Activated CD8-positive, alpha-beta memory T cell treated with anti-CD3 and anti-CD28 coated beads, Interleukin-2, amount 10 ng/mL, durations not matched to agents 7 days and 5 days (primary cell): ENCODE measurements at places on chromosomes 16 and 17.

GRCh38 chr17:12028611-12029010 lies 7.9 kb downstream of the MAP2K4 start:
- no peak overlapping the region for H3K27ac ChIP-seq
- no peak overlapping the region for H3K4me3 ChIP-seq
- peaks cover 19% of the 10 kb centered on the region for H3K36me3 ChIP-seq
- H3K4me1 ChIP-seq, result peaks cover 13% of the 10 kb centered on the region

- peak overlapping the region; percentile 72 for H3K4me3 ChIP-seq
- H3K36me3 ChIP-seq, result peaks cover 2% of the 10 kb centered on the region
- no peak overlapping the region for H3K27ac ChIP-seq
Measured at GRCh38 chr17:4789701-4789950, 862 bp downstream of the GLTPD2 start.

DNA sequence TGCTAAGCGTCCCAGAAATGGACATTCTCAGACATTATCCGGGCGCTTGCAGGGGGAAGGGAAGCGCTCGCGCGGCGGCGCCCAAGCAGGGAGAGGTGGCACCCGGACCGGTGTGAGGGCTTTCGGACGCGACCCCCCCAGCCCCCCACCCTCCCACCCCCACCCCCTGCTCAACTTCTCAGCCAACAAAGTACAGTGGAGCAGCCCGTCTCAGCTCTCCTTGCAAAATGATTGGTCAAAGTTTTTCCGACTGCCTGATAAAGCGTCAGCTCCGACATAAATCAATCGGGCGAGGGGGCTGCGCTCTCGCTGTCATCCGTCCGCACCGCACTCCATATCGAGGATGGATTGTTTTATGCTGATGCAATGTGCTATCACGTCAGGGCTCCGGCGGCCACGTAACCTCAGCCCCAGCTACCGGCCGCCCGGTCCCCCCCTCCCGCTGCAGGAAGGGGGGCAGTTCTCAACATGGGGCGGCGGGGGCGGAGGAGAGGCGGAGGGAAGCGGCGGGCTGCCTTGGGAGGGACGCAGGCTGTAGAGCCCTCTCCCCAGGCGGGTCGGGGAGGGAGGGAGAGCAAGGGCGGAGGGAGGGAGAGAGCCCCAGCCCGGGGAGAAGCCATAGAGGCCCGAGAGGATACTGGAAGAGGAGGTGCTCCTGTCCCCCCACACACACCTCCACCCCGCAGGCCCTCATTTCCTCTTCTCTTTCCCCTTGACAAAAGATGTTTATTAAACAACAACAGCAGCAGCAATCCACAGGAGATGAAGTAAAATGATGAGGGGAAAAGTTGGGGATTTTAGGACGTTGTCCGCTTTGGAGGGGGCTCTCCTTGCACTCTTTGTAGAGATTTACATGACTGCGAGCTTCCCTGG lies at the start of gene HOXB9:
Gene HOXB9 (minus strand): TSS at position 114 of the 873 bp plus-strand sequence. CDS start 89 bp downstream, at position 25.
- H3K4me1 ChIP-seq, result peaks cover 24% of the 10 kb centered on the region
- H3K27ac ChIP-seq, result peak within 1 kb of the TSS; percentile 87
- H3K36me3 ChIP-seq, result peaks cover 2% of the 10 kb centered on the region
- peaks cover 80% of the 10 kb centered on the region for H3K27me3 ChIP-seq
- peak within 1 kb of the TSS; percentile 75 for H3K4me3 ChIP-seq
- DNase-seq, result peak; percentile 82

DNA sequence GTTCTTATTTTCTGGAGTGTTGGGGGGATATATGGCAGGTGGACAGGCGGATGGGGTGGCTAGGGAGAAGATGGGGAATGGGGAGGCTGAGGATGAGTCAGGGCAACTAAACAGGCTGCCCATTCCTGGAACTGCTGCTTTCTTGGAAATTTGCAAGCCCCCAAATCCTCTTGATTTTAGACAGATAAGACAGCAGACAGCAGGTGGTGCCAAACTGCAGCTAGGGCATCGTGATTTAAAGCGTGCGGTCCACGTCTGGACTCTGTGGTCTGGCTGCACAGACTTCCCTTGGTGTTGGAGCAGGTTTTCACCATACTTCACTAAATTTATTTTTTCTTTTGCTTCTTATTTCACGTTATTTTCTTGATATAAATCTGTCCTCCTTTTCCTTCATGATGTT lies 10.9 kb upstream of the KRT24 start:
- H3K4me1 ChIP-seq, result no peaks in the 10 kb centered on the region
- H3K27ac ChIP-seq, result no peak overlapping the region
- H3K36me3 ChIP-seq, result no peaks in the 10 kb centered on the region
- no peak overlapping the region for H3K4me3 ChIP-seq
